ENCODE measurements at places on chromosomes 6 and 20.

GRCh38 chr6:42140756-42141602 is 1.4 kb downstream of the C6orf132 start:
- no peak for DNase-seq

DNA sequence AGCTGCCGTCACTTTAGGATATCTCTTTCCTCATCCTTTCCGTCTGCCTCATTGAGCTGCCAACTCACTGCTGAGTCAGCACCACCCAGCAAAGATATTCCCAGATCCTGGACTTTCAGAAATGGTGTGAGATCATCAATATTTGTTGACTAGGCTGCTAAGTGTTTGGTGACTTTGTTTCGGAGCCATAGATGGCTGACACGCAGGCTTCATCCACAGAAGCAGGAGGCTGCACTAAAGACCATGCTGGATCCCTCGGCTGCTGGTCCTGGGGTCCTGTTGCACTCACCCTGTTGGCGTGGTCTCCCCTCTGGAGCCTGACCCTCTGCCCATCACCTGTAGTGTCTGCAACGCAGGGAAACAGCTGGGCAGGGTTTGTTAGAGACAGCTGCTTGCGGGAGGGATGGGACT is 96.5 kb downstream of the ERMARD start:
- DNase-seq: no peak

GRCh38 chr20:10432079-10432478 is 1.9 kb downstream of the MKKS start:
- DNase-seq: no peak

GRCh38 chr20:52993076-52993475 is 20.9 kb downstream of the TSHZ2 start:
- DNase-seq: no peak

DNA sequence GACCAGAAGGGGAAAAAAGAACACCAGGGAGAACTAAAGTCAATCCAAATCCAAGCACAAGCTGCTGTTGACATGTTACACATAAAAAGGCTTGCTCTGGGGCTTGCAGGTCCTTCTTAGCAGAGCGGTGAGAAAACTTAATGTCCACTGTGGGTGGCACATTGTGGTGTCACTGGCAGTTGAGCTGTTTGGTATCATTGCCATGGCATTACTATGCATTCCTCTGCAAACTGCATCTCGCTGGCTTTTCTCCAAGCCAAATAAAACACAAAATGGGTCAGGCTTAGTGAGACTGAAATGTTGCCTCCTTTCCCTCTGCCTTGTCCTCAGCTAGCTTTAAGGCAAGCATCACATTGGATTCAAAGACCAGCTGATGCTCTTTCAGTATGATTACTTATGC is 40.9 kb downstream of the LY86 start:
- DNase-seq: no peak

GRCh38 chr6:119726086-119726485 is 376.5 kb upstream of the MAN1A1 start:
- no peak for DNase-seq

DNA sequence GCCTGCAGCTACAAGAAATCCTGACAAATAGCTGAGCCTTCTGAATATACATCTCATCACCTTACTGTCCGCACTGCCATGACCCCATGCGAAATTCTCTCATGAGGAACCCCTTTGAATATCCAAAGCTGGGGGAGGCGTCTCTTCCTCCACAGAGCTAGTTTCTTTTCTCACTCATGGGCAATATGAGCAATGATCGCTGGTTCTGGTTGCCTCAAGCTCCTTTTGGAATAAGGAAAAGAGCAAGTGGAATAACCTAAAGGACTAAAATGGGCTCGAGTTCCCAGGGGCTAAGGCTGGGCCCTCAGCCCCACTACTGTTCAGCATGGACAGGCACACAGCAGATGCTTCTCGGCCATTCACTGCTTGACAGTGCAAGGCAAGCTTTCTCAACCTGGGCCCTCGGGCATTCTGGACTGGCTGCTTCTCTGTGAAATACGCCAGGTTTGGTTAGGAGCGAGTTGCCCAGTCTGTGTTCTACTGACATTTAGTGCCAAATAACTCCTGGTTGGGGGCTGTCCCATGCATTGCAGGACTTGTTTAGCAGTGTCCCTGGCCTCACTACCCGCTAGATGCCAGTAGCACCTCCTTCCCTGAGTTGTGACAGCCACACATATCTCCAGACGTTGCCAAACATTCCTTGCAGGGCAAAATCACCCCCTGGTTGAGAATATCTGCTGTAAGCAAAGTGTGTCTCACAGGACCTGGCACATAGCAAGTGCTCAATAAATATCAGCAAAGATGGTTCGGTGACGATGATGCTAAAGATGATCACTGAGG is 156.8 kb downstream of the CEBPB start:
- DNase-seq: no peak

GRCh38 chr6:156969233-156969632 is 192.1 kb downstream of the ARID1B start:
- DNase-seq: no peak

GRCh38 chr6:9136141-9136822 is 700.9 kb upstream of the SLC35B3 start:
- DNase-seq: no peak

- DNase-seq: peak; percentile 32
Observed at GRCh38 chr20:62602550-62602949, 39.8 kb upstream of the SLCO4A1 start.

- peak; percentile 39 for DNase-seq
Observed at GRCh38 chr20:36461600-36462439, 79.5 kb upstream of the MYL9 start.

DNA sequence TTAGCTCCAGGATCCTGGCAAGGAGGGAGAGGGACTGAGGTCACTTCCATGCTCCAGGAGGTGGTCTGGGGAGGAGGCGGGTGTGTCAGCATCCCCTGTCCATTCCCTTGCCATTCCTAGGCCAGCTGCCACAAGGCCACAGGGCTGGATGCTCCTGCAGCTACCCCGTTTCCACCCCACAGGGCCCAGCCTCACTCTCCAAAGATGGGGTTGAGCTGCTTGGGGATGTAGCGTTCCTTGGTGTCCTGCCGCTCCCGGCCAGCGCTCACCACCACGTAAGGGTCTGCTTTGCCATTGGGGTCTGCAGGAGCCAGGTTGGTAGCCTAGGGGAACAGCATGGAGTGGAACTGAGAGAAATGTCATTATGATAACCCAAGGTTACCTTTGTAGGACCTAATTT is 23.0 kb downstream of the ERGIC3 start:
- DNase-seq: no peak

DNA sequence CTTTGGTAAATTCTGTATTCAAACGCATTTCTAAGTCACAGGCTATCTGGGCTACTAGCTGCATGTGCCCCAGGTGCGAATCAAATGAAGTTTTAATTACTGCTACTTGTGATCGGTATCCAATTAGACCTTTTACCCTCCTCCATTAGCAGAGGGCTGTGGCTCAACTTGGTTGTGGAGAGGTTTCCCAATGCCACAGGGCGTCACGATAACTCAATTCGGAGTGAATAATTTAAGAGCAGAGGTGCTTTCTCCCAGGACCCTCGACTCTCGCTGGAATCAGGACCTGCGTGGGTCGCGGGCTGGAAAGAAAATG is 640 bp downstream of the SAYSD1 start:
- DNase-seq: no peak

DNA sequence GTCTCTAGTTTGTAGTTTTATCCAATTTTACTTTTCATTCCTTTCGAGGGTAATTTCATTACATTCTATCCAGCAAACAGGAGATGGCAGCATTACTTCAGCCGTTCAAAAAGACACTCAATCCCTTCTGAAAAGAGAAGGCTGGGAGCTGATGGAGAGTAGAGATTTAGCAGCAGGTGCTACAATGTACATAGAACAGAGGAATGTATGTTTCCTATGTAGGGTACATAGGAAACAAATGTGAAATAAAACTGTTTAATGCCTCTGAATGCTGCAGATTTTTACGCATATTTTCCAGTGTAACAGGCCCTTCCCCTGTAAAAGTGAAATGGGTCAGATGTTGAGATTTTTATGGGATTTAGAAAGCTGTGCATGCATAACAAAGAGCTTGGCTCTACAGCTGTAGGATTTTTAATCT is 16.0 kb downstream of the RPS12 start:
- no peak for DNase-seq

- peak; percentile 86 for DNase-seq
Observed at GRCh38 chr20:62652041-62652893, 10.0 kb downstream of the SLCO4A1 start.

GRCh38 chr20:17679941-17680835 is 1.9 kb downstream of the RRBP1 start:
- peak; percentile 25 for DNase-seq

GRCh38 chr6:62323818-62324431 is 37.9 kb upstream of the KHDRBS2 start:
- DNase-seq: no peak

- no peak for DNase-seq
Observed at GRCh38 chr6:127475823-127476176, 16.6 kb upstream of the KIAA0408 start.

Measured in CD4-positive, alpha-beta T cell treated with Interleukin-4 for 1 hour (primary cell).